Temporal lobe (tissue), 4 donors: ENCODE measurements at places on chromosomes 5 and 9. TPM values are rescaled to one million over a fixed set of nuclear protein-coding genes. Genes with fewer than 3 reads are reported as not detected.

The SH3GLB2 gene
- total RNA-seq, result 41.8 TPM

The GRM6 gene
- total RNA-seq, result under 0.01 TPM

The SHLD3 gene
- 8.6 TPM for total RNA-seq

The CER1 gene
- total RNA-seq, result not detected

The CDC14B gene
- 17.7 TPM for total RNA-seq

The UGT3A2 gene
- not detected for total RNA-seq

The ADGRD2 gene
- total RNA-seq, result 0.25 TPM

The LHX3 gene
- under 0.01 TPM for total RNA-seq

The CCL28 gene
- 0.49 TPM for total RNA-seq

The KCNIP1 gene
- total RNA-seq, result 15.0 TPM

The SYNPO gene
- total RNA-seq, result 4.9 TPM

The PCAT7 gene
- total RNA-seq, result not detected

The NRG2 gene
- 3.9 TPM for total RNA-seq

The ZNF300 gene
- total RNA-seq, result 60.5 TPM

The LRRC19 gene
- under 0.01 TPM for total RNA-seq

The SPOCK1 gene
- total RNA-seq, result 93.4 TPM

The TRPM3 gene
- total RNA-seq, result 22.1 TPM

The FAXDC2 gene
- total RNA-seq, result 5.4 TPM

The OCLN gene
- total RNA-seq, result 6.9 TPM

The SPATA31D4 gene
- total RNA-seq, result not detected

The FAM78A gene
- total RNA-seq, result 1.2 TPM

The BASP1 gene
- 337 TPM for total RNA-seq

The PDGFRB gene
- total RNA-seq, result 19.4 TPM

The SVEP1 gene
- 6.1 TPM for total RNA-seq

The CDH18 gene
- total RNA-seq, result 6.4 TPM

The CARTPT gene
- total RNA-seq, result 0.74 TPM
